ENCODE measurements at places on chromosomes 3 and 15.

GRCh38 chr3:157088601-157089454, 71.1 kb downstream of the CCNL1 start:
- DNase-seq: peak; percentile 92

- DNase-seq: no peak
Observed at GRCh38 chr3:158766364-158766763, 34.1 kb upstream of the RARRES1 start.

GRCh38 chr3:19765954-19766353, 168.1 kb downstream of the EFHB start:
- no peak for DNase-seq

- DNase-seq: no peak
Observed at GRCh38 chr15:63497642-63498467, 6.5 kb upstream of the USP3 start.

GRCh38 chr3:183564046-183564445, 8.5 kb upstream of the KLHL6 start:
- no peak for DNase-seq

GRCh38 chr15:68494573-68495110, 62.7 kb upstream of the ITGA11 start:
- DNase-seq: no peak

DNA sequence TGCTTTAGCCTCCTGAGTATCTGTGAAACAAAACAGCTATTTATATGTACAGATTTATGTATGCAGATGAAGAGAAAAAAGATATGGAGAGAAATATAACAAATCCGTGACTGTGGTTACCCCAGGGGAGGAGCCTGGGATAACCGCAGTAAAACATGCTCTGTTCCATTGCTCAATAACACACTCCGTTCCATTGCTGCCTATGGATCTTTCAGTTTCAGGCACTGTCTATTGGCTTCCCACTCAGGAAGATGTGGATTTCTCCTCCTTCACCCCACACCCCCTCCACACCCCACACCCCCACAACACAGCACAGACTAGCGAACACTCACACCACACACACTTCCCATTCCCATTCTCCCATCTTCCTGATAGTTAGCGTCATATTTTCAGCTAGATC, 47.9 kb downstream of the CDCP1 start:
- no peak for DNase-seq

GRCh38 chr15:99504071-99504822, 61.5 kb upstream of the MEF2A start:
- no peak for DNase-seq

GRCh38 chr15:48177383-48177765, 721 bp downstream of the MYEF2 start:
- DNase-seq: no peak

- DNase-seq: no peak
Observed at GRCh38 chr15:48566668-48567067, 78.8 kb downstream of the FBN1 start.

DNA sequence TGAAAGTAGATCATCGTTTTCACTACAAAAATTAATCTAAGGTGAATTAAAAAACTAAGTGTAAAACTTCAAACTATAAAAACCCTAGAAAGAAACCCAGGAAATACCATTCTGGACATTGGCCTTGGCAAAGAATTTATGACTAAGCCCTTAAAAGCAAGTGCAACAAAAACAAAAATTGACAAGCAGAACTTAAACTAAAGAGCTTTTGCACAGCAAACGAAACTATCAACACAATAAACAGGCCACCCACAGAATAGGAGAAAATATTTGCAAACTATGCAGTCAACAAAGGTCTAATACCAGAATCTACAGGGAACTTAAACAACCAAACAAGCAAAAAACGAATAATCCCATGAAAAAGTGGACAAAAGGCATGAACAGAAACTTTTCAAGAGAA, 302.0 kb downstream of the CHST2 start:
- no peak for DNase-seq

DNA sequence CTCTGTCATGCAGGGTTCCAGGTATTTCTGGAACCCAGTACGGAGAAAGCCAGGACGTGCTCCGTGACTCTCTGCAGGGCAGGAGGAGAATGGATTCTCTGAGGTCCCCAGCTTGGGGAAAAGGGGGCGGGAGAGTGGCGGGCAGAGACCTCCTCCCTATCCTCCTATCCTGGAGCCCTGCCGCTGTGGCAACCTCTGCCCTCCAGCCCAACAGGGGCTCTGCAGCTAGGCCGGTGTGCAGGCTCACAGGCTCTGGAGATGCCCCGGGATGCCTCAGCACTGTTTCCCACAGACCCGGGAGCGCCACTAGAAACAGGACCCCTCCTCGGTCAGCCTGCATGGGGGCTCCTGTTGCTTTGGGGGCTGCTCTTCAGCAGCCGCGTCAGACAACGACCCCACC, 43.1 kb downstream of the NUP210 start:
- DNase-seq: no peak

DNA sequence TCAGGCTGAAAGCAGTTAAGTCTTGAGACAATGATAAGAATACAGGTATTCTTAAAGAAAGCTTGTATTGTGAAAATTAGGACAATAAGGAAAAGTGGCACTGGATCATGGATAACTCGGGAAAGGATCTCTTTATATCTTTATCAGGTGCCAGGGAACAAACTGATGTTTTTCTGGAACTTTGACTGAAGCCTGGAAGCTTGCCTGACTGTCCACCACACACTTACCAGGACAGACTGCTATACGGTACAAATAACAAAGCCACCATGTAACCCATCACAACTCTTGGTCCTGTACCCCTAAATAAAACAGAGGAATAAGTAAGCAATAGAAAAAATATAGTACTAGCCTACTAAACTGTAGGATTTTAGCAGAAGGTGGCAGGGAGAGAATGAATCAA, 623.0 kb downstream of the OTOL1 start:
- DNase-seq: no peak

DNA sequence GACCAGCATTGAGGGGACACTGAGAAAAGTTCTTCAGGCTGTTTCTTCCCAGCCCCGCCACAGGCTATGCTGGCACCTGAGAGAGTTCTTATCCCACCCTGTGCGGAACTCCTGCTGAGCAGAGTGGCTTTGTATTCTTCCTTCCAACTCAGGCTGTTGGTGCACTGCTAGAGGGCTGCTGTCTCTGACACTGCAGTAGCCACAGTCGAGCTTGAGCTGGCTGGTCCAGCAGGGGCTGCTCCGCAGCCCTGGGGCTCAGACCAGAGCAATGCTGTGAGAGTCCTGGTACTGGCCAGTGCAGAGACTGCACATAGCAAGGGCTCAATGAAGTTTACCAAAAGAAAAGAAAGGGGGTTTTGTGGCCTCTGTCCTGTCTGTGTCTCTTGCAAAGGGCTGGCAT, 3.6 kb downstream of the GNAI2 start:
- no peak for DNase-seq

- no peak for DNase-seq
Observed at GRCh38 chr3:150144191-150144708, 173.6 kb upstream of the PFN2 start.

- DNase-seq: no peak
Observed at GRCh38 chr3:152349392-152349791, 80.7 kb downstream of the MBNL1 start.

DNA sequence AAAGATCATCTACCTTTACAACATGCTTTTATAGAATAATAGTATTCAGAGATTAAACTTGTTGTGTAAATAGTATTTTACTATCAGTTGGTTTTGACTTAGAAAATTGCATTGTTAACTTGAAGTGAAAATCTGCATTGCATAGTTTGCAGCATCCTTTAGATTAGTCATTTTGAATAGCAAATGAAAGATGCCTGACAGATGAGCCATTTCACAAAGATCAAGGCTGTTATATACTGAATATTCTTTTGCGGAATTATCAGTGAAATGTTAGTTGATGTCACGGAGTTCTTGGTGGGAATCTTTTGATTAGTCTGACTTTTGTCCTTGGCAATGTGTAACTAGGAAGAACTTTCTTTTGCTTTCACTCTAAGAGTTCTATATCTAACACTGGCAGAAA, 24.5 kb downstream of the RSRC1 start:
- DNase-seq: no peak

DNA sequence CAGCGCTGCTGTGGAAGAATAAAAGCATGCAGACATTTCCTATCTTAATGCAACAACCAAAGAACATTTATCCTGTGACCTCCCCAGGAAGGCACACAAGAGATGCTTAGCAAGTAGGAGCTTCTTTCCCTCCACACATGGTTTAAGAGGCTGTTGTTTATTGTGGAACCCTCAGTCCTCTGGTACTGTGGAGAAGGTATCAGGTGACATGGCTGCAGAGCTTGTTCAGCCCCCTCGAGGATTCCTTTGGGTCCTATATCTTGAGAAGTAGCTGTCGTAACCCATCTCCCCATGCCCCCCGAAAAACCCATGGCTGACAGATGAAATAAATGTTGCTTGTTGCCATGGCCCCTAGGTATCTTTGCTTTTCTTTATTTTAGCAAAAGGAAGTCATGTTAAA, 20.3 kb upstream of the ETV5 start:
- DNase-seq: no peak

- no peak for DNase-seq
Observed at GRCh38 chr3:188643736-188644135, 489.8 kb downstream of the LPP start.

- DNase-seq: no peak
Observed at GRCh38 chr15:80753161-80753560, 26.0 kb upstream of the CEMIP start.

- DNase-seq: no peak
Observed at GRCh38 chr3:149479621-149480325, 5.3 kb downstream of the TM4SF4 start.

DNA sequence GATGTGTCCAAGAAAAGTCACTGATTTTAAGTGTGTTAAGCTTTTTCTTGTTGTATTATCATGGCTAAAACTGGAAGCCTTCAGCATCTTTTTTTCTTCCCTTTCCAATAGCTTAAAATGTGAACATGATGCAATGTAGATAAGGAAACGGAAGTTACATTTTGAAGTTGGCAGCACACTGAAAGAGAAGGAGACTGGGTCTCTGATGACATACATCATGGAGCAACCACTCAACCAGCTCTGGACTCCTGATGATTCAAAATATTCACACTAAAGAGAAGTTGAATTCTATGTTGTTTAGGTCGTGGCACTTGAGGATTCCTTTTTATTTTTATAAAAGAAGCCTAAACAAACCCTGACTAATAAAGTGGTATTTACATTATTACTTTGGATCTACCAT, 488.3 kb upstream of the ALCAM start:
- DNase-seq: no peak

- no peak for DNase-seq
Observed at GRCh38 chr15:101372149-101372577, 77.1 kb upstream of the SNRPA1 start.

- no peak for DNase-seq
Observed at GRCh38 chr3:170033489-170033888, 4.3 kb upstream of the GPR160 start.

DNA sequence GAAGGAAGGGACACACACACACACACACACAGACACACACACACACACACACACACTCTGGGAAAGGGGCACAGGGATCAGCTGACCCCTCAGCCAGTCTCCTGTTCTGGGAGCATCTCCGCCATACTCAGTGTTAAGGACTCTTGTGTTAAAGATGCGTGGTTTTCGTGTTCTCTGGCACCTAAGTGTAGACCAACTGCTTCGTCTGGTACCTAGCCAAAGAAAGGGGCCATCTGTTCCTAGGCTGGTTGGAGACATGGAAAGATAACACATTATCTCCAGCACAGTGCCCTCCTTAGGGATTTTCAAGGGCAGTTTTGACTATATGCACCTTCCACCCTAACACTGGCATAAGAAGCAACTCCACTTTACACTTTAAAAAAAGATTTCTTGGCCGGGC, 65.1 kb downstream of the EPHB1 start:
- DNase-seq: no peak

DNA sequence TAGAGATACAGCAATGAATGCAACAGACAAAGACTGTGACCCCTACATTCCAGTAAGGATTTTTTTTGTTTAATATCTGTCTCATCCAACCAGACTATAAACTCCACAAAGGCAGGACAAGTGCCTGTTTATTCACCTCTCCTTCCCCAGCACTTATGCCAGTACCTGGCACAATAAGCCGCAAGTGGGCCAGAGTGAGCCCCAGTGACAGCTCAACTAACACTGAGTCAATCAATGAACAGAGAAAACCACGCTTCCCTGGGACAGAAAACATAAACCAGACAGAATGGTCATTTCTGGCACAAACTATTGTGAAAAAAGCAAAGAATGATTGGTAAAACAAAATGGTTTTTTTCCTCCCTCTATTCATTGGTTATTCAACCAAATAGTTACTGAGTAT, 52.2 kb downstream of the RYK start:
- DNase-seq: no peak

GRCh38 chr3:113255100-113255853, 43.9 kb downstream of the BOC start:
- no peak for DNase-seq

- DNase-seq: no peak
Observed at GRCh38 chr15:57415602-57416001, 39.3 kb downstream of the CGNL1 start.

- no peak for DNase-seq
Observed at GRCh38 chr15:28273468-28273867, 48.5 kb downstream of the HERC2 start.

- DNase-seq: no peak
Observed at GRCh38 chr3:115520651-115521245, 102.6 kb upstream of the GAP43 start.

DNA sequence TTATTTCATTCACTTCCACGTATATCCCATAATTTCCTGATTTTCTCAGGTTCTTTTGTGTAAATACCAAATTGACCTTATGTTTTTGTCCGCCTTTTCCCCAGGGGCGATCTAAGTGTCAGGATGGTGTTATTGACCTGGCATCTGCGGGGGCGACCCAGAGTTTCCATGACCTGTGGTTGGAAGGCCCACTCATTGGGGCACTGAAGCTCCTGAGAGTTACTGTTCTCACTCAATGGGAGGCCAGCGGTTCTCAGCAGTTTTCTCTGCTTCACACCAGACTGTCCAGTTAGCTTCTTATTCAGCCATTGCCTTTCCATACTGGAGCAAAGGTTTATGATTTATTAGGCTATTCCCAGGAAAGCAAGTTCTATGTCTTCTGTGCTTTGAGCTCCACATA, 53.3 kb downstream of the B3GALNT1 start:
- DNase-seq: no peak

DNA sequence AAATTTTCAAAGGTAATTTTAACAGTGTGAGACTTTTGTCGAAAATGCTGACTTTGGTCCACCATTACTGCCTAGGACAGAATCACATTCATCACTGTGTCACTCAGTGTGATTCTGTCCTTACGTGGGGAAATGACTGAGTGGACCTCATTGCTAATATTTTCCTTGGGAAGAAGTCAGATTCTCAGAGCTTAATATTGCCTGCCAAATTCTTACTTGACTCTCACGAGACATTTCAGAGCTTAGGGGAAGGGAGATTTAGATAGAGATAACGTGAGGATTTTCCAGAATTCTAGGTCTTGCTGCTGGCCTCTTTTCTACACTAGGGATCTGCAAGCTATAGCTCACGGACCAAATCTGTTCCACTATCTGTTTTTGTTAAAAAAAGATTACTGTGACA, 270.4 kb downstream of the SUCLG2 start:
- DNase-seq: no peak

DNA sequence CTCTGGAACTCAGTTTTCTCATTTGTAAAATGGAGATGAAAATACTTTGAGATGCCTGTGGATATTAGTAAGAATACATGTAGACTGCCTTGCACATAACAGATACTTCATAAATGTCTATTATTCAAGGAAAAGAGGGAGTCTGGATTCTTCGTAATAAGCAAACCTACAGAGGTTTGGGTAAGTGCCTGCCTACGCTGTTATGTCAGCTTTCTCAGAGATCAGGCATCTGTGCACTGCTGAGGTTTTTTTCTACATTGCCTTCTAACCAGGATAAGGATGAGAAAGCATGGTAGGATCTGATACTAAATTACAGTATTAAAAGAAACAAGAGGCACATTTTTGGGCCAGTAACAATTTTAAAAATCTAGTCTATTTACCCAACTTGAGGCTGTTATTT, 10.9 kb downstream of the MCTP2 start:
- no peak for DNase-seq

Measured in stimulated activated CD4-positive, alpha-beta T cell treated with anti-CD3 and anti-CD28 coated beads, Interleukin-15, amount 100 ng/mL, for 48 hours (primary cell).